D721Med (cell line): ENCODE measurements at places on chromosomes 1 and 21.

GRCh38 chr1:69081668-69082067 lies 486.1 kb upstream of the LRRC7 start:
- DNase-seq = no peak

DNA sequence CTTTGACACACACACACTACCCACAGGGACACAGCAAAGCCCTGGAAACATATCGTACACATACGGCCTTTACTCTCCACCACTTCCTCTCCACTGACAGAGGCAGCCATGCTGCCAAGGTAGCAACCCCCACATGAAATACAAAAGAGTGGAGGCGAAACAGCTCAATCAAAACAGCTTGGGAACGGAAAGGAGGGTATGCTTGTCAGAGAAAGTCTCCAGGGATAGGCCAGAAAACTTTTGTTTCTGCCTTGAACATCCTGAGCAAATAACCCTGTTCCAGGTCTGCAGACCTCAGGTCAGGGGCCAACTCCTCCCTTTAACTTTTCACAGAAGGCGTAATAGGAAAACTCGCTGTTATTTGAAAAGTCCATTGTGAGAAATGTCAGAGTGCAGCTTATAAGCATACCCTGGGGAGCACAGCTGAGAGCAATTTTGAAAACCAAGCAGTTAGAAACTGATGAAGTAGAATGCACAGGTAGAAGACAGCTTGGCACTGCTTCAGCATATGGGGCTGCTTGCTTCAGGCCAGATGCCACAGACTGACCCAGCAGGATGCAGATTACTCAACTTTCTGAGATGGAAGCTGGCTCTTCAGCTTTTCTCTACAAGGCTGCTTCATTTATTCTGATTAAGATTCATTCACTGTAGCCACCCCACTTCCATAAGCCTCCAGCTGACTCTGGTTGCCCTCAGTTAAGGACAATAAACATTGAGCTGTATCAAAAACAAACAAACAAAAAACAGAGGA lies 18.0 kb downstream of the KIAA0319L start:
- no peak for DNase-seq

GRCh38 chr1:172906778-172907592 lies 143.8 kb downstream of the TNFSF18 start:
- DNase-seq = no peak

DNA sequence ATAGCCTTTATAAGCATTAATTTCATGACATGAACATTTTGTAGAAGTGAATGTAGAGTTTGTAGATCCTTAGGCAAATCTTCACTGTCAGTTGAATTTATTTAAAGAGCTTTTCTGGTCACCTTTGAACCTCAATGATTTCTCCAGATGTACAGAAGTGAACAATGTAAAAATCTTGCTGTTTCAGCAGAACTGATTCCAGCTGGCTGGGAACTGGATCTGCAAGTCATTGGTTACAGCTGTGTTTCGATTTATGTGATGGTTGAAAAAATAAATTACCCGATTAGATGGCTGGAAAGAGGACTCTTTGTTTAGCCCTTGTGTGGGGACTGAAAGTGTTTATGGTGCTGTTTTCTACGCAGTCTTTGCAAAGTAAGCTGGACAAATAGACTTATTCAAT lies 849.8 kb downstream of the USP25 start:
- no peak for DNase-seq

- DNase-seq = no peak
Measured at GRCh38 chr1:173341307-173341706, 134.2 kb upstream of the TNFSF4 start.

DNA sequence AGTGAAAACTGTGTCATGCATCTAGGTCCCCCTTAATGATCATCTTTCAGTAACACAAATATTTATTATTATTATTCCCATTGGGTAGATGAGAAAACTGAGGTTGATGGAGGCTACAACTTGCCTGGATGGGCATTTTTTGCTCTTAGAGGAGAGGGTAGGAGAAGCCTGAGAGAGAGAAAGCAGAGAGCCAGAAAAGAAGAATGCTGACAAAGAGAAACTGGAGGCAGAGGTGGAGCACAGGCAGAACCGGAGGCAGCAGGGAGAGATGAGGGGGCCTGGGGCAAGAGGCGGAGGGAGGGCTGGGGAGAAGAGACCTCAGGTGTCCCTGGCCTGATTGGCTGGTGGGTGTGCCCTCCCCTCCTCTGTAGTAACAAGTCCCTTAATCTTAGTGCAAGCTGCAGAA lies 4.1 kb downstream of the BLACAT1 start:
- no peak for DNase-seq

DNA sequence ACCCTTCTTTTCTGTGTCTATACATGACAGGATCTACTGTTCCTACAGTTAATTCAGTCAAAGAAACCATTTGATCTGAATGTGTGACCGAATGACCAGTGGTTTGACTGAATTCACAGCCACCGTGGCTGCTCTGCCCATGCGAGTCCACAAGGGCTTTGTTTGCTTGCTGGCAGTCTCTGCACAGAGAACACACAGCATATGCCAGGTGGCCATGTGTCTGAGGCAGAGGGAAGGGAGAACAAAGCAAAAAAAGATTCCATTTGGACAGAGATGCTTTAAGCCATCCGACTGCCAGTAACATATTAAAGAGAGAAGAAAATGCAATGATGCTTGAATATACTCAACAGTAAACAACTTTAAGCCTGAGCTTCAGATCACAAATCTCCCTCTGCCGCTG lies 737.8 kb upstream of the CXADR start:
- DNase-seq = no peak

DNA sequence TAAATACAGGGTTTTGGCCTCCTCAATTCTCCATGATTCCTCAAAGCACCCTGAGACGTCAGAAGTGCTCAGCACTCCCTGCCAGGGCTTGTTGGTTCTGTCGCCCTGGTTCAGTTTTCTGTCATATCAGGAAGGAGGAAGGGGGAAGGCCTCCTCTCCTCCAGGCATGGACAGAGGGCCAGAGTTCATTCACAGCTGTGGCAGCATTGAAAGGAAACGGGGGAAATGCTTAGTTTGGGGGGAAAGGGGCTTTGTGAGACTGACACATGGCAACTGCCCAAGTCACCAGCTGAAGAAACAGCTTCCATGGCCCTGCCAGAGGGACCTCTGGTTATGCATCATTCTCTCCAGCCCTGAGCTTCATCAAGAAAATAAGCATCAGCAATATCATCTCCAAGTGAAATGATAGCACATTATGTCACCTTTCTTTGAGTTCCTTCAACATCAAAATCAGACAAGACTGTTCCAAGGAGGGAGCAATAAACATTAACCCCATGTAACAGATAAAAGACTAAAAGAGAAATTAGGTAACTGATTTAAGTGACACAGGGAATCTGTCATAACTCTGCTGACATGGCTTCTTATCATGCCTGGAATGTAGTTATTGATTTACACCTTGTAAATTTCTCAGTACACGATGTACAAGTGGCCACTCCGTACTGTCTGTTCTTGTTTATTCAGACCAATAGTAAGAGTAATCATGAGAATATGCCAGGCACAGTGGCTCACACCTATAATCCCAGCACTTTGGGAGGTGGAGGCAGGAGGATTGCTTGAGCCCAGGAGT lies 103.2 kb upstream of the SLC25A33 start:
- DNase-seq = no peak

DNA sequence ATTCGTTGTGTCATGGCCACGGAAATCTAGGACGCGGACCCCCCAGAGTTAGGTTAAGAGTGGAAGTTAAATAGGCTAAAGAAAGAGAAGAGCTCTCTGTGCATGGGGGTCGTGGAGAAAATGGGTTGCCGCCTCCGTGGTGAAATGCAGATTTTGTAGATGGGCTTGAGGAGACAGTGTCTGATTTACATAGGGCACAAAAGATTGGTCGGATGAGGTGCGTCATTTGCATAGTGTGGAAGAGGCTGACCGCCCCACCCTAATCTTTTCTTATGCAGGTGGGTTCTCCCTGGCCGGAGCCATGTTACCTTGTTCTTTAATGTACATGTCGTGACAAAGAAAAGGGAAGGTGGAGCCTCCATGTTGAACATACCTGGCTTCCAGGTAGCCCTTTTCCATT lies 14.3 kb upstream of the SLC5A9 start:
- no peak for DNase-seq

GRCh38 chr1:244412176-244412575 lies 39.5 kb downstream of the ADSS2 start:
- DNase-seq = no peak

- DNase-seq = no peak
Measured at GRCh38 chr21:45886610-45887026, 95.0 kb upstream of the COL6A1 start.

DNA sequence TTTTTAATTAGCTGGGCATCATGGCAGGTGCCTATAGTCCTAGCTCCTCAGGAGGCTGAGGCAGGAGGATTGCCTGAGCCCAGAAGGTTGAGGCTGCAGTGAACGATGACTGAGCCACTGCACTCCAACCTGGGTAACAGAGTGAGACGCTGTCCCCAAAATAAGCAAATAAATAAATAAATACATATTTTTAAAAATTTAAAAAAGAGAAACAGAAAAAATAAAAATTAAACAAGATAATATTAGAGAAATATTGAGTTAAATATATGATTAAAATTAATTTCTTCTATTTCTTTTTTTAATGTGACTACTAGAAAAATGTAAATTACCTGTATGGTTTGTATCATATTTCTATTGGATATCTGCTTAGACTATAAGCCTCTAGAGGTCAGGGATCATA lies 59.3 kb upstream of the ATP1A1 start:
- DNase-seq = no peak

GRCh38 chr1:172185211-172185610 lies 235.3 kb upstream of the C1orf105 start:
- no peak for DNase-seq

DNA sequence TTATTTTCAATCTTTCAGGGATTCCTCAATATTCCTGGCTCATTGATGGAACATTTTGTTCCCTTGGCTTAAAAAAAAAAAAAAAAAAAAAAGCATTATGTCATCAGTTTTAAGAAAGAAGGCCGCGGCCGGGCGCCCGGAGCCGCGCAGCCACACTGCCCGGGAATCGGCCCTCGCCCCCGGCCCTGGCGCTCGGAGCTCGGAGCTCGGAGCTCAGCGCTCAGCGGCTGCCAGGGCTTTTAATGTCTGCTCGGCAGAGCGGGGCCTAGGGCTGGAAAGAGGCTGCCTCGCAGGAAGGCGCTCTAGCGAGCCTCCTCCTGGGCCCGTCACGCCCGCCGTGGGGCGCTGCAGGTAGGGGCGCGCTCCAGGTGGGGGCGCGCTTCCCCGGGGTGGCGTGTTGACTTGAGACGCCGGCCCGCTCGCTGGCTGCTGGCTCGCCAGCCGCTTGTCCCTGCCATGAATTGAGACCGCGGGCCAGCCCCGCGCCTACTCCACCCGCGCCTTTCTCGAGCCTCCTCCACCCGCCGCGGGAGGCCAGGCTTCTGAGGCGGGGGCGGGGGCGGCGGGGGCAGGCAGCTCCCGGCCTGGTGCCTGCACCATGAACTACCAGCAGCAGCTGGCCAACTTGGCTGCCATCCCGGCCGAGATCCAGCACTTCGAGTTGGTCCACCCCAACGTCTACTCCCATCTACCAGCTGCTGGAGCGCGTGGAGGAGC lies 5.4 kb upstream of the TDRD5 start:
- no peak for DNase-seq

DNA sequence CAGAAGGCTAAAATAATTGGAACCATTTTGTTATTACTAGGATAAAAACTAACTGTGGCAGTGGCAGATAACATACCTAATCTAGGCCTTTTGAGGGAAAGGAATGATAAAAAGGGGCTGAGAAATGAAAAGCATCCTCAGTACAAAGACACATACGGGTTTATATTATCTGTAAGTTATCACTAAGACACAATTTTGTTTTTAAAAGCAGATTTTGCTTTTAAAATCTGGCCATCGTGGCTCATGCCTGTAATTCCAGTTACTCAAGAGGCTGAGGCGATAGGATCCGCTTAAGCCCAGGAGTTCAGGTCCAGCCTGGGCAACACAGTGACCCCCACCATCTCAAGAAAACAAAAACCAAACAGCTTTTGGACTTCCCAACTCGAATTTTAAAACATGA lies 24.8 kb upstream of the HP1BP3 start:
- no peak for DNase-seq

GRCh38 chr1:63674238-63674864 lies 81.1 kb downstream of the PGM1 start:
- DNase-seq = no peak
